Stimulated activated CD4-positive, alpha-beta T cell treated with anti-CD3 and anti-CD28 coated beads, Interleukin-4, amount 100 ng/mL, for 24 hours (primary cell): ENCODE measurements at places on chromosomes 2 and 18.
A peak's percentile ranks its signal among the peaks of the same experiment; 100 is the strongest.

DNA sequence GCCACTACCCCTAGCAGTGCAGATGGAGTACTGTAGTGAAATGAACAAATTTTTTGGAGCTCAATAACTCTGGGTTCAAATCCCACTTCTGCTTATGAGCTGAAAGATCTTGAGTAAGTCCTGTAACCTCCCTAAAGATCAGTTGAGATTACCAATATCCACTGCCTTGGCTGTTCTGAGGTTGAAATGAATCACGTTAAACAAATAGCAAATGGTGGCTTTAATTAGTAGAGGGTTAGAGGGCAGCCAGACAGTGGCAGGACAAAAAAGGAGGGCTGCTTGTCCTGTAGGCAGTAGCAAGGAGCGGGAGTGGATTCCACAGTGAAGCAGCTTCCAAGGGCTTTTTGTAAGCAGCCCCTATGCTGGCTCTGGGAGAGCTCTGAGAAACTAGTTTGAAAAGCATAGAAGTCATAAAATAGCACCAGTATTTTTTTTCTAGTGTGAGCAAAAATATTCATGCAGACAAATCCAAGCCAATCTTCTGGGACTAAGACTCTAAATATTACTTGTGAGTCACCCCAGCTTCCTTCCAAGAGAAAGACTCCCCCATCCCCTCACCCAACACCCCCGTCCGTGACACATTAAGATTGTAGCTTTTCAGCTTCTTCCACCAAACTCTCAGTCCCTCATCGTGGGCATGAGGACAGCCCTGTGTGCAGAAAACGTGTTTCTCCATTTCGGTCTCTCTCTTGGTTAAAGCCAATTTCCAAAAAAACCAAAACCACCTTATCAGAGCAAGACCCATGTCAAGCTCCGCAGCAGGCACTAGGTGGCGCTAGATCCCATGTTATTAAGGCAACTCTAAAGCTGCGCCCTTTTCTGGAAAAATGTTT is 123.5 kb upstream of the LGALSL start:
- DNase-seq, result peak; percentile 83

DNA sequence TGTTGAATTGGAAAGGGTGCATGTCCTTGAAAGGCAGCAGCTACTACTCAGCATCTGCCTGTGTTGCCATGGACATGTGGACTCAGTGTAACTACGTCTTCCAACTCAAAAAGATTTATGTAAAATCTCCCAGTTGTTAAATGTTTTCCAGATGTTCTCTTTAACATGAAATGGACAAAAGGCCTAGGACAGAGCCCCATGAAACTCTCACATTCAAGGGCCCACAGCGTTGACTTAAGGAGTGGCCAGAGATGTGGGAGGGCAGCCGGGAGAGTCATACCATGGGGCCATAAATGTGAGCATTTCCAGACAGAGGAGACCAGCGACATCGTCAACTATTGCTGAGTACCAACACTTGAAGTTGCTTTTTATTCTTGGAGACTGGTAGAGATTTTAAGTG is 9.9 kb downstream of the SLC3A1 start:
- DNase-seq, result no peak

DNA sequence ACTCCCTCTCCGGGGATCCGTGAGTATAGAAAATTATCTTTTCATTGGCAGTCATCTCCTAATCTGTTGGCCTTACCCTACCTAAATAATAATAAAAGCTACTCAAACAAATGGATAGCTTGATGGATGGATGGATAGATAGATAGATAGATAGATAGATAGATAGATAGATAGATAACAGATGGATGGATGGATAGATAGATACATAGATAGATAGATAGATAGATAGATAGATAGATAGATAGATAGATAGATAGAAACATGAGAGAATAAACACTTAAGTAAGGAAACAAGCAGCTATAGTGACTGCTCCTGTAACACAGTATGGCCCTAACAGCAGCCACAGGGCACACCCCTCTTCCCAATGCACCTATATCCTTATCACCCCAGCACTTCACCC is 35.1 kb downstream of the MRPL30 start:
- DNase-seq, result no peak

- no peak for DNase-seq
Measured at GRCh38 chr18:62723666-62724281, 8.4 kb downstream of the PHLPP1 start.

DNA sequence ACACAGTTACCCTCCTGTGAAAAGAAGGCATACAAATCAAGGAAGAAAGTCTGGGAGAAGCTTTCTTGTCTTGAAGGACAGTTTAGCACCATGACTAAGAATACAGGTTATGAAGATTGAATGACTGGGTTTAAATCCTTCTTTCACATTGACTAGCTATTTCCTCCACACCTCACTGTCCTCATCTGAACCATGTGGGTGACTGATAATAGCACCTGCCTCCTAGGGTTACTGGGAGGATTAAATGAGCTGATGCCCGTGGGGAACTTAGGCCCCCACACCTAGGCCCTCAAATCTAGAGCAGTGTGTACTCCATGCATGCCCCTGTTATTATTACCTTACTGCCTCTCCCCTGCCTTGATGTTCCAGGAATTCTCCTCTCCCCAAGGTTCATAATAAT is 202.9 kb downstream of the FBXO15 start:
- DNase-seq, result no peak

DNA sequence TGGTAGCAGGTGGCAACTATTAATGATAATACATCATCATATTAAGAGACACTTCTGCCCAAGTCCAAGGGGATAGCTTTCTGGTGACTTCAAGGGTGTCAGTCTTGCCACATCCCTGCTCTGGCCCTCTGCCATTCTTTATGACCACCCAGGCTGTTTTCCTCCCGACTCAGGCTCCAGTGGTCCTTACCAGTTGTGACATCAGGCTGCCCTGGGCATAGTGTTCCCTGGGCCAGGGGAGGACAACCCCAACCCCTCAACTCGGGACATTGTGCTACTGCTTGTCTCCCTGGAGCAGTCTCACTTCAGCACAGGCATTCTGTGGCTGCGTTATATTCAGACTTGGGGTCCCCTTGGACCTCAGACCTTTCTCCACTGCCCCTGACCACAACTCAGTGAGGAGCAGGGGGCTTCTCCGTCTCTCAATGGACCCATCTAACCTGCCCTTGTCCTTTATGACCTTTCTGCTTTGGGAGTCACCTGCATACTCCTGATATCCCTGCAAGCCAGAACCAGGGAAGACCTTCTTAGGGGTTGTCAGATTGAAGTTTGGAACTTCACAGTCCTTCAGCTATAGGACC is 12.8 kb downstream of the DNAJB2 start:
- DNase-seq, result no peak

DNA sequence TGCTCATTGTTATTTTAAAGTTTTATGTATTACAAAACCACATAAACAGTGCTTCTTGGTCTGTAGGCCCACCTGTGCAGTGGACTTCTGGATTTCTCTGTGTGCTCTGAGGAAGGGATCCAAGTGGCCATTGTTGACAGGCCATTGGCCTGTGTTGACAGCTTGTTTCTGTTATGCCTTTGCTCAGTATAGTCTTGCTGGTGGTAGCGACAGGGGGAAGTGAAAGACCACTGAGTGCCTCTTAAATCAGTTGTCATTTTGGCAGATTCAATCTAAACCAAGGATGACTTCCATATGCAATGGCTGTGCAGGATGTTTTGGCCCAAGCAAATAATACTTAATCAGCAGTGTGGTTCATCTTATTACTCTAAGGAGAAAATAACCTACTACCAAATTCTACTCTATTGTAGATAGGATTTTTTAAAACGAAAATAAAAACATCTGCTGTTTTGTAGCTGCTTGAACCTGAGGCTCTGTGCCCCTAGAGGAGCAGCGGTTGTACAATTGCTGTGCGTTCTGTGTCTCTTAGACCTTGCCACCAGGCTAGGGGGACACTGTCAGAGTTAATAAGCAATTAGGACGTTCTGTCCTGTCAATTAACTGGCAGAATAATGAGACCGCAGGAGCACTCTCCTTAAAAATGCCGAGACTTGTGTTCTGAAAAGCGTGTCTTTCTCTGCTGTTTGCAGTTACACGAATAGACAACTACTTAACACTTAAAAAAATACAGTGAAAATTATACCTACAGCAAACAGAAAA is 108.2 kb downstream of the RHBDD1 start:
- DNase-seq, result no peak

DNA sequence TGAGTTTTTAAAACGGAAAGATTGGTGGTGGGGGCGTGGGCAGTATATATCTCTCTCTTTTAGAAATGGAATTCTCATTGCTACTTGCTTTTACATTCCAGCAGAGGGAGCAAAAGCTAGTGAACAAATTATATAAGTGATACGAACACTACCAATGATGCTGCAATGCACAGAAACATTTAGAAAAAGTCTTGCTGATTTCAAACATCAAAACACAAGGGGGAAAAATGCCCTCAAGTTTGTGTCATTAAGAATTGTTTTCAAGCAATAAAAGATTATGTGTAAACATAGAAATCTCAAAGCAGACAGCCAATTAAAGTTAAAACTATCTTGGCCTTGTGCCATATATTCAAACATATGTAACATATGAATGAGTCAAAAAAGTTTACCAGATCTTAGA is 296.3 kb upstream of the KCNJ3 start:
- no peak for DNase-seq

- no peak for DNase-seq
Measured at GRCh38 chr2:112523291-112523777, 18.9 kb upstream of the POLR1B start.

DNA sequence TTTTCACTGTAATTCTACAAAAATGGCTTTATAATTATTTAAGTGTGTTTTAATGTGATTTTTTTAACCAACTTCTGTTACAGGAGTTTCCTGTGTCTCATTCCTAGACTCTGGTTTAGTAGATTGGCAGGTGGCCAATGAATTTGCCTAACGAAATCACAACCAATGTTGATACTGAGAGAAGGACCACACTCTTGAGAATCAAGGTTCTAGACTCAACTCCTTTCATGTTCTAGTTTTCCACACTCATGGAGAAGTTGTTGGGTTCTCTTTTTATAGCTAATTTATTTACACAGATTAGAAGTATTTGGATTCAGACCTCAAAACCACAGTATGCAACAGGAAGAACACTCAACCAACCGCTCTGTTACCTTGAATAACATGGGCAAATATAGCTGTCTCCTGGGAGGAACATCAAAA is 22.6 kb upstream of the USP34 start:
- peak; percentile 37 for DNase-seq

DNA sequence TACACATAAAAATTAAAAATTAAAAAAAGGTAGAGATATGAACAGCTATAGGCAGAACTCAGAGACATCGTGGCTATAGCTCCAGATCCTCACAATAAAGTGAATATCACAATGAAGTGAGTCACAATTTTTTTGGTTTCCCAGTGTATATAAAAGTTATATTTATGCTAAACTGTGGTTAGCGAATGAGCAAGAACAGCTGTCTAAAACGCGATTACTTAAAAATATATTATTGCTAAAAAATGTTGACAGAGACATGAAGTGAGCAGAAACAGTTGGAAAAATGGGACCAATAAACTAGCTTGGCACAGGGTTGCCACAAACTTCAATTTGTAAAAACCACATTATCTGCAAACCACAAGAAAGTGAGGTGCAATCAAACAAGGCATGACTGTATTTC is 551.7 kb upstream of the NETO1 start:
- no peak for DNase-seq

GRCh38 chr2:189298481-189298880 is 118.9 kb upstream of the COL5A2 start:
- DNase-seq, result no peak

DNA sequence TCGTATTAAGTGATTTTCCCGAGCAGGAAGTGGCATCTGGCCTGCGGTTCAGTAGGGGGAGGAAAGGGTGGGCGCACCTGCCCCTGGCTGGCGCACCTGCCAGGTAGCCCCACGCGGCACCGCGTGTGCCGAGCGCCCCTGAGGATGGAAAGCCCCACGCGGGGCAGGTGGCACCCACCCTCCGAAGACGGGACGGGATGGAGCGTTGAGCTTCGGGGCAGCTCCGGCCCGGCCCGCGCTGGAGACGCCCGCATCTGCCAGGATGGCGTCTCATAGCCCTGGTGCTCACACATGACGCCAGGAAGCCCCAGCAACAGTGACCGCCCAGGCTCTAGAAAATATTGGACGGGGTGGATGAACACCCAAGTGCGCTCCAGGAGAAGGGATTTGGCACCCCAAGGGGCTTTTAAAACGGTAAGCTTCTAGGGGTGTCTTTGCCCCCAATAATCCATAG is 2.5 kb upstream of the NFATC1 start:
- DNase-seq, result no peak

GRCh38 chr2:129010262-129010661 is 691.6 kb upstream of the HS6ST1 start:
- no peak for DNase-seq

- DNase-seq, result no peak
Measured at GRCh38 chr2:100321179-100321865, 979 bp downstream of the LONRF2 start.

DNA sequence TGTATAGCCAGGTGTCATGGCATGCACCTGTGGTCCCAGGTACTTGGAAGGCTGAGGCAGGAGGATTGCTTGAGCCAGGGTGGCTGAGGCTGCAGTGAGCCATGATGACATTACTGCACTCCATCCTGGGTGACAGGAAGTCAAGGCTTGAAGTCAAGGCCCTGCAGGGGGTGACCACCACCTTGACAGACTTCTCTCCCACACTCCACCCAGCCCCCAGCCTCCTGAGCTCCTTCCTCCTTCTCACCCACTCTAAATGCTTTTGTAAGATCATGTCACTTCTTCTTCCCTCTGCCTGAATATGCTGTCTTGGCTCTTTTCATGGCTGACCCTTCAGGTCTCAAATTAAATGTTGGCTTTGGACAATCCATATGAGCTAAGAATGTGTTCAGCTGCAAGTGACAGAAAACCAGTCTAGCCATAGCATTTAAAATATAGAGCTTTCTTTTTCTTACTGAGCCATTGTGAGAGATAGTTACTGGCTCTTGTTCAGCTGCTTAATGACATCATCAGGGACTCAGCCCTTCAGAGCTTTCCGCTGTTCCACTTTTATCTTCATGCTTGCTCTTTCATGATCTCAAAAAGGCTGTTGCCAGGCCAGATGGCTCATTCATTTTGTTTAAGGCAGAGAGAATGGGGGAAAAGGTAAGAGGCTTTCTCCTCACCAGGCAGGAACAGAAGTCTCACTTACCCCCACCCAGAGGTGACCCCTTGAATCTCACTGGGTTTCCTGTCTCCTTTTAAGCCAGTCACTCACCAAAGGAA is 36.7 kb upstream of the TTC39C start:
- DNase-seq, result no peak

DNA sequence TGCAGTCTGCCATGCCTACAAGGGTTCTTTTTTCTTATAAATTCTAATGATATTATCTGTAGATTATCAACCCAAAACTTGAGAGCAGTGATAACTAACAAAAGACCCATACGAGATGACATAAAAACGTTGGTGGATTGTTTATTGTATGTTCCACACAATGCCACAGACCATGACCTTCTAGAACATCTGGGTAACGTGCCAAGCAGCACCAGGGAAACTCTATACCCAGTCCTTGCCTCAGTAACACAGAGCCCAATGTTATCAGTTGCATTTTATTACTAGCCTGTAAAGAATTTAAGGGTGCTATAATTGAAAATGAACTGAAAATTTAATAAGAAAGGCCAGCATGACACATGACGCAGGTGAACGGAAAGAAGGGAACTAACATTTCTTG is 99.1 kb upstream of the UGP2 start:
- DNase-seq, result no peak

- no peak for DNase-seq
Measured at GRCh38 chr2:104249629-104250028, 604.3 kb upstream of the POU3F3 start.

GRCh38 chr2:141517852-141518421 is 612.9 kb downstream of the LRP1B start:
- no peak for DNase-seq
